HS-5 (cell line): ENCODE measurements at places on chromosomes 7 and 10.

DNA sequence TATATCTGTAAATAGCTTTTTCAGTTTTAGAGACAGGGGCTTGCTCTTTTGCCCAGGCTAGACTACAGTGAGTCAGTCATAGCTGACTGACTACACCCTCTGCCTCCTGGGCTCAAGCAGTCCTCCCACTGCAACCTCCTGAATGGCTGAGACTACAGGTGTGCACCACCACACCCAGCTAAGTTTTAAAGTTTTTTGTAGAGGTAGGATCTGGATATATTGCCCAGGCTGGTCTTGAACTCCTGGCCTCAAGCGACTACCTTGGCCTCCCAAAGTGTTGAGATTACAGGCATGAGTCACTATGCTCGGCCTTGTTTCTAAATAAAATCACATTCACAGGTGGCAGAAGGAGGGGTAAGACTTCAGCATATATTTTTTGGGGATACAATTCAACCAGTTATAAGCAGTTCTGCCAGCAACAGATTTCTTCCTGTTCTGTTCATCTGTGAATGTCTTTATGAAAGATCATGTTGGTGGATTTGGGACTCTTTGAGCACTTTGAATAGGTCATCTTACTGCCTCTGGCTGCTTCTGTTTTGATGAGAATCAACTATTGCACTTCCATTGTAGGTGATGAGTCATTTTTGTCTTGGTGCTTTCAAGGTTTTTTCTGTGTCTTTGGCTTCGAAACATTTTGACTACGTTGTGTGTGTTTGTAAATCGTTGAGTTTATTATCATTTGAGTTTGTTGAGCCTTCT, 15.7 kb downstream of the RBM33 start:
- DNase-seq, result no peak

- DNase-seq, result no peak
These were observed 631.0 kb downstream of the AUTS2 start for GRCh38 chr7:70229242-70229641.

DNA sequence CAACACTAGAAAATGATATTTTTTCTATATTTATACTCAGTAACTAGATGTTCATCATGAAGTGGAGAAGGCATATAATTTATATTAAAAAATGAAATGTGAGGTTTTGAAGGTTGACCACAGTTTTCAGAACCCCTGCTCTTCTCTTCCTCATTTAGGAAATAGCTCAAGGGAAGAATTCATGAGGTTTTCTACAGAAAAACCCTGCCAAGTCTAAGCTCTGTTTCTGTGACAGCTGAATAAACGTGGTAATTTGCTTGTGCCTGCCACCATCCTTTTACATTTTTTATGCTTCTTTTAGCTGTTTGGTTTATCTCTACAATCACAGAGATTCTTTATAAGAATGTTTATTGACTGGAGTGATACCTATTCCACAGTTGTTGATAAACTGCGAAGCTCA, 630.3 kb upstream of the POT1 start:
- DNase-seq, result no peak

GRCh38 chr7:125664625-125665024, 735.0 kb upstream of the POT1 start:
- DNase-seq, result no peak

DNA sequence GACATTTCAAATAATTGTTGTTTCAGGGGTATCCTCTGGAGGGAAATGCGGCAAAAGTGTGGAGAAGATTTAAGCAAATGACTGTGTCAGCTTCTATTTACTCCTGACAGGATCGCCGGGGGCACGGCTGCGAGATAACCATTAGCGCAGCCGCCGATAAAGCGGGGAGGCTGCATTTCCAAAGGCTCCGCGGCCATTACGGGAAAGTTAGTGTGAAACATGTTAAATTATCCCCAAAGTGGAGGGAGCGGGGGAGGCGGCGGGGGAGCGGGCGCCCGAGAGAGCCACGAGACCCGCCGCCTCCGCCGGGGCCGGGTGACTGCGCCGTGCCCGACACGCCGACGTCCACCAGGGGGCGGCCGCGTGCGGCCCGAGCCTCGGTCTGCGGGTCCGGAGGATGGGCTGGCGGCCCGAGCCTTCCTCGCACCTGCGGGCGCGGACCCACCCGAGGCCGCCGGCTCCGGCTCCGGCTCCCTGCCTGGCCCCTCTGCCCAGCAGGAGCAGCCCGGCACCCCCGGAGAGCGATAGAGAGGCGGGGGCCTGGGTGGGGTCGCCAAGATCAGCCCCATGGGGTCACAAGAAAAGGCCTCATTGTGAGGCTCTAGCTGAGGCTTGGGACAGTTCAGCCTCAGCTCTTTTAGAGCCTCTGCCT, 74.4 kb upstream of the PAX2 start:
- no peak for DNase-seq

DNA sequence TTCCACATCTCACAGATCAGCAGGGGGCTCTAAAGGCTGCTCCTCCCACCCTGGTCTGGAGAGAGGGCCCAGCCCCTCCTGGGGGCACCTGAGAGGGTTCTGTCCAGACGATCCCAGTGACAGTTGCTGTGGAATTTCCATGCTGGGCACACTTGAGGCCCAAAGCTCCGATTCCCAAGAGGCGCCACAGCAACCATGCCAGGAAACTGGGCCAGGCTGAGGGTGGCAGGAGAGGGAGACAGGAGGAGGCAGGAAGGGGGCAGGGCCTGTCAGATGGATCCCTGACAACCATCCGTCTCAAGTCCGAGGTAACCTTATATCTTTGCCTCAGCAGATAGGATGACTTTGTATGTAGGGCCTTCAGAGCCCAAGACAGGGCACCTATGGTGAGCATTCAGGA, 4.3 kb upstream of the NOS3 start:
- DNase-seq, result no peak

DNA sequence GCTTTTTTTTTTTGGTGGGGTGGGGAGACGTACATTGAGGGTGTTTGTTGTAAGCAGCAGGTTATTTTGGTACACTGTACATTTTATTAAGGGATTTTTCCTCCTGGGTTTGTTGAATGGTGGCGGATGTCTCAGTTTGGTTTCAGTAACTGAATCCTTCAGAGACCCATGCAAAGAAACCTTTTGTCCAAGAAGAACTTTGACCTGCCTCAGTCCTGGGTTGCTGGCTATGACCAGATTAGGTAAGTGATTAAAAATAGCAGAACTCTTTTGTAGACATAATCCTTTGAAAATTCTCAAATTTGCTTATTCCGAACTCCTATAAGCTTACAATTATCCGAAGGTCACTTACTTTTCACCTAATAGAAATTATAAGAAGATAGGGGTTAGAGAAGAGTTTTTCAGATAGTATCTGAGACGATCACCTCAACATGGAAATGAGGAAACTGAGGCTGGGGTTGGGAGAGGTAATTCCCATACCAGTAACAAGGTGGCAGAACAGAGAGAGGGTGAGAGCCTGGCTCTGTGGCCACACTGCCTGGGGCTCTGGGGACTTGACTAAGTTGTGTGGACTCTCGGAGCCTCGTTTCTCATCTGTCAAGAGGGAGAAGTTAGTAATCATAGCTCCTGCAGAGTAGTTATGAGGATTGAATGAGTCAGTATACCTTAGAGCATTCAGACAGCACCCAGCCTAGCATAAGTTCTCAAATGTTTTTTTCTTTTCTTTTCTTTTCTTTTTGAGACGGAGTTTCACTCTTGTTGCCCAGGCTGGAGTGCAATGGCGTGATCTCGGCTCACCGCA, 87.4 kb downstream of the CCNY start:
- no peak for DNase-seq

GRCh38 chr10:80603516-80603915, 65.8 kb downstream of the SH2D4B start:
- no peak for DNase-seq

DNA sequence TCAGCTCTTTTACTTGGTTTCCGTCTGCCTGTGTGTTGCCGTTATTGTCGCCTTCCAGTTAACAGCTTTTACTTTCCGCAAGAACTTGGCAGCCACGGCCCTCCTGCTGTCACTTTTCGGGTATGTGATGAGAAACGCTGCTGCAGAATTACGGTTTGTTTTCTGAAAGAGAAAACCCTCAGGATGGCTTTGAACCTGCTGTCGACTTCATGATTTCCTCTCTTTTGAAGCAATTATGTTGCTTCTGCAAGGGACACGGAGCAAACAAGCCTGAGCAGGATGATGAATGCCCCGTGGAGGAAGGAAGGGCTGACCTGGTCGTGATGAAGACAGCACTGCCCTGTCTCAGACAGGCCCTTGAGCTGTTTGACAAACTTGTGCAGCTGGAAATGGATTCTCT, 339.8 kb downstream of the ABCA13 start:
- DNase-seq, result no peak

- no peak for DNase-seq
These were observed 212.8 kb downstream of the NSUN6 start for GRCh38 chr10:18438361-18439126.
